Activated CD8-positive, alpha-beta memory T cell treated with anti-CD3 and anti-CD28 coated beads for 48 hours (primary cell): ENCODE measurements at places on chromosomes 3 and 15.

GRCh38 chr3:46370839-46371518, at the start of gene CCR5:
Gene CCR5, plus strand, starts transcription at chr3:46370946. Its CDS starts 1,957 bp downstream, at chr3:46372903.
- DNase-seq, result no peak

- DNase-seq, result no peak
Observed at GRCh38 chr15:36126194-36126593, 453.2 kb upstream of the CDIN1 start.

GRCh38 chr3:177789500-177789899, 592.2 kb upstream of the TBL1XR1 start:
- DNase-seq, result no peak

DNA sequence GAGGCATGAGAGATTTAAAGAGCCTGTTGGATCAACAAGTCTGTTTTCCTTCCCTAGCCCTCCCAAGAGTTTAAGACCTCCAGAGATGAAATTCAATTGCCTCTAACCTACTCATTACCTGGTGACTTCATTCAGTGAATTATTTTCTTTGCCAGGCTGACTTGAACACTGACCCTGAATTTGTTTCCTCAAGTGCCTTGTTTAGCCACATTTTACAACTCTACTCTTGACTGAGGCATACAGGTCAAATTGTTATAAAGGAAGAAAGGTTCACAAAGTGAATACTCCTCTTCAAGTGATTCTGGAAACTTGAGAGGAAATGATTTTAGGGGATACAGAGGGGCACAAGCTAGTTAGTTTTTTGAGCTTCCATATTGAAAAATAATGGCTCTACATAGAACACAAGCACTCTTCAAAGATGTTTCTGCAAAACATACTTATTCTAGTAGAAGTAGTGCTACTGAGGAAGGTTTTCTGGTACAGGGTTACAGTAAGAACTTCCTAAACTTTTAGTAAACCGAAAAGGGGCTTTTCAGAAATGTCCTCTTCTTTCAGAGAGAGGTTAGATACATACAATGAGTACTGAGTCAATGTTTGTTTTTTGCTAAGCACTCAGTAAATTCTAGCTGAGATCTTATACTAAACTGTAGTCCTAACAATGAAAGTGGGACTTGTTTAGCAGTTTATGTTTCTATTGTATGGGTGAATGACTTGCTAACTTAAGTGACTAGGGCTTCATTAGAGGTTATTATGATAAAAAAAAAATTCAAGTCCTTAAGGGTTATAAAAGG, 137.4 kb upstream of the SATB1 start:
- DNase-seq, result no peak

GRCh38 chr15:73941871-73942635, 15.8 kb downstream of the LOXL1 start:
- no peak for DNase-seq

DNA sequence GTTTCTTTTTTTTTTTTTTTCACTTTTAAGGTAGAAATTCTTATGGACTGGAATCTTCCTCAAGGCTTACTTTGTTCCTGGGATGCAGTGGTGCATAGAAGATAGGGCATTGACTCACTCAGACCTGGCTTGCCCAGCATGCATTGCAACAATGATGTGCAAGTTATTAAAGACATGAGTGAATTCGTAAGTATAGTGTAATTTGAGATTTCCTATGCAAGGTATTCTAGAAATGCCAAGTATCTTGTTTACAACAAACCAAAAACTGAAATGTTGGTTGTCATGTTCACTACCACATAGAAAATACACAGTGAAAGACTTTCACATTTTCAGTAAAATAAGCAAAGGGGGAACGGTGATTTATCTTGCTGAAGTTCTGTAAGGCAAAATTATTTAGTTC, 56.5 kb upstream of the FNDC3B start:
- DNase-seq, result no peak
